ENCODE measurements at places on chromosomes 6 and 20. TPM values are rescaled to one million over a fixed set of nuclear protein-coding genes. Genes with fewer than 3 reads are reported as not detected.

Gene SEMG1
- total RNA-seq = not detected

- peak; percentile 56 for DNase-seq
- no peaks in the 10 kb centered on the region for H3K27me3 ChIP-seq
- H3K27ac ChIP-seq = no peak overlapping the region
- H3K4me3 ChIP-seq = no peak overlapping the region
Observed at GRCh38 chr6:41344876-41345275, 9.5 kb downstream of the NCR2 start.

GRCh38 chr6:159761129-159761872 lies 544 bp upstream of the ACAT2 start:
- DNase-seq = no peak
- peaks cover 43% of the 10 kb centered on the region for H3K36me3 ChIP-seq
- H3K4me3 ChIP-seq = peak overlapping the region; percentile 96
- H3K4me1 ChIP-seq = peaks cover 35% of the 10 kb centered on the region
- H3K27me3 ChIP-seq = no peaks in the 10 kb centered on the region

- no peak for DNase-seq
- H3K27ac ChIP-seq = no peak overlapping the region
- peaks cover 19% of the 10 kb centered on the region for H3K4me1 ChIP-seq
- H3K4me3 ChIP-seq = no peak overlapping the region
- no peaks in the 10 kb centered on the region for H3K36me3 ChIP-seq
- peaks cover 20% of the 10 kb centered on the region for H3K27me3 ChIP-seq
Observed at GRCh38 chr6:148770408-148771211, 23.8 kb downstream of the UST start.

DNA sequence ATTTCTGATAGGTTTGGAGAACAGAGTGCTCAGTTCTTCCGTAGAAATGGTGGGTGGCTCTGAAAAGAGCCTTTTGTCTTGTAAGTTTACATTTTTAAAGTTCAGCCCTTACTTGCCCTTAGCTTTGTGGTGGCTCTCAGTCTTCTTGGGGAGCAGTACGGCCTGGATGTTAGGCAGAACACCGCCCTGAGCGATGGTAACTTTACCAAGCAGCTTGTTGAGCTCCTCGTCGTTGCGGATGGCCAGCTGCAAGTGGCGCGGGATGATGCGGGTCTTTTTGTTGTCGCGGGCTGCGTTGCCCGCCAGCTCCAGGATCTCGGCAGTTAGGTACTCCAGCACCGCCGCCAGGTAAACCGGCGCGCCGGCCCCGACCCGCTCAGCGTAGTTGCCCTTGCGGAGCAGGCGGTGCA lies 19.5 kb downstream of the OR2B2 start:
- H3K4me1 ChIP-seq = peaks cover 27% of the 10 kb centered on the region
- H3K4me3 ChIP-seq = no peak overlapping the region
- peaks cover 9% of the 10 kb centered on the region for H3K36me3 ChIP-seq
- H3K27me3 ChIP-seq = peaks cover 2% of the 10 kb centered on the region
- H3K27ac ChIP-seq = no peak overlapping the region

GRCh38 chr20:17841751-17842215 lies 126.8 kb downstream of the SNX5 start:
- H3K4me3 ChIP-seq = no peak overlapping the region
- no peak overlapping the region for H3K27ac ChIP-seq
- DNase-seq = no peak
- H3K27me3 ChIP-seq = no peaks in the 10 kb centered on the region
- no peaks in the 10 kb centered on the region for H3K4me1 ChIP-seq
- H3K36me3 ChIP-seq = no peaks in the 10 kb centered on the region

- peaks cover 10% of the 10 kb centered on the region for H3K27me3 ChIP-seq
- no peak overlapping the region for H3K27ac ChIP-seq
- no peaks in the 10 kb centered on the region for H3K36me3 ChIP-seq
- H3K4me1 ChIP-seq = no peaks in the 10 kb centered on the region
Observed at GRCh38 chr6:107576852-107577251, 86.9 kb downstream of the SOBP start.

Data from activated naive CD4-positive, alpha-beta T cell treated with anti-CD3 and anti-CD28 coated beads for 36 hours (primary cell).